ENCODE measurements at places on chromosomes 16 and 17.

DNA sequence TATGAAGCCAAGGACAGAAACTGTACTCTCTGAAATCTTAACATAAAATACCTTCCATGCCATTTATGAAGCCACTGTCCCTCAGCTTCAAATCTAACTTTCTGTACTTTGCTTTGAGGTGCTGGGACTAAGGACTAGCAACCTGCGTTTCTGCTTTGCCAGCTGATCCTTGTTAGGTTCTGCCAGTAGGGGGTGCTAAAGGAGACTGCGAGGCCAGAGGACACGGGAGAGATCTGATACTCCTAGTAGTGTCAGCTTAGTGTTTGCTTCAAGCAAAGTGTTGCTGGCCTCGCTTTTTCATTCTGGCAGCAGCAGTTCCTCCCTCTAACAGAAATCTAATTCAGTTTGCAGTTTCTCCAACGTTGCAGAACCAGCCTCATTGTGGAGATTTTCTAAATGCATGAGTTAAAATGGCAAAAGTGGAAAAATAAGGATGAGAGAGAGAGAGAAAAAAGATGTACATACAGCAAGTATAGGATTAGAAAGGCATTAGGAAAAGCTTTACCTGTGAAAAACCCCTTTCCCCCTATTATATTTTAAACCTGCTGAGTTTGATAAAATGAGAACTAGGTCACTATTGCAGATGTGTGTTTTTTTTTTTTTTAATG lies 297.5 kb downstream of the CA10 start:
- DNase-seq, result peak; percentile 24

DNA sequence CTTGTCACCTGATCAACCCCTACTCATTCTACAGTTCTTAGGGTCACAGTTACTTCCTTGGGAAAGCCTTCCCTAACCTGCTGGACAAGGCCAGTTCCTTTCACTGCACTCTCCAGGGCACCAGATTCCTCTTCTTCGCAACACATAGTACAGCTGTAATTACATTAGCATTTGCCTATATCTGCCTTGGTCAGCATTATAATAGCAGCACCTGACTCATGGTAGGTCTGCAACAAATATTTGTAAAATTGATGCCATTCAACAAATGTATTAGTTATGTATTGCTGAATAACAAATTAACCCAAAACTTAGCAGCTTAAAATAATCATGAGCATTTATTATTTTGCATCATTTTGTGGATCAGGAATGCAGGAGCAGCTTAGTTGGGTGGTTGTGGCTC lies 193.0 kb downstream of the IRX5 start:
- DNase-seq, result no peak

- DNase-seq, result no peak
Observed at GRCh38 chr16:14057878-14058382, 13.2 kb upstream of the MRTFB start.

- no peak for DNase-seq
Observed at GRCh38 chr16:70795296-70795912, 5.6 kb downstream of the VAC14 start.

GRCh38 chr17:42129109-42129837 lies 6.7 kb downstream of the HSPB9 start:
- no peak for DNase-seq

- DNase-seq, result no peak
Observed at GRCh38 chr16:53576210-53576609, 73.2 kb upstream of the AKTIP start.

DNA sequence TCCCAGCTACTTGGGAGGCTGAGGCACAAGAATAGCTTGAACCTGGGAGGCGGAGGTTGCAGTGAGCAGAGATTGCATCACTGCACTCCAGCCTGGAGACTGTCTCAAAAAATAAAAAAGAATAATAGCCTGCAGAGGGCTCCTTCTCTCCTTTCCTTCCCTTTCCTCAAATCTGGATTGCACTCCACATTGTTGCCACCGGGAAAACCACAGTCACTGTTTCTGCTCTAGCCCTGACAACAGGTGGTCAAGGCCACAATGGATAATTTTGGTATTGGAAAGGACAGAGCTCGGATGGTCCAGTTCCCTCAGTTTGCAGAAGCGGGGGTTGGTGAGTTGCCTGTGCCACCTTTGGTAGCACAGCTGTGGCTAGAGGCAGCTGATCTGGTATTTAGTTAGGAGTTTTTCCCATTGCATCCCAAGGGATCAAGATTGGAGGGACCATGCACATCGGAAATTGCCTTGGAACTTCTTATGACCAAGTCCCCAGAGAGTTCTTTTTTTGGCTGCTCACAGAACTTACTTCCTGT lies 44.7 kb upstream of the PRSS54 start:
- DNase-seq, result no peak

GRCh38 chr17:46158323-46159296 lies 34.6 kb downstream of the KANSL1 start:
- DNase-seq, result no peak

- DNase-seq, result no peak
Observed at GRCh38 chr17:65888649-65889048, 303.3 kb downstream of the CEP112 start.

- DNase-seq, result no peak
Observed at GRCh38 chr17:30332057-30332542, 1.8 kb downstream of the TMIGD1 start.

DNA sequence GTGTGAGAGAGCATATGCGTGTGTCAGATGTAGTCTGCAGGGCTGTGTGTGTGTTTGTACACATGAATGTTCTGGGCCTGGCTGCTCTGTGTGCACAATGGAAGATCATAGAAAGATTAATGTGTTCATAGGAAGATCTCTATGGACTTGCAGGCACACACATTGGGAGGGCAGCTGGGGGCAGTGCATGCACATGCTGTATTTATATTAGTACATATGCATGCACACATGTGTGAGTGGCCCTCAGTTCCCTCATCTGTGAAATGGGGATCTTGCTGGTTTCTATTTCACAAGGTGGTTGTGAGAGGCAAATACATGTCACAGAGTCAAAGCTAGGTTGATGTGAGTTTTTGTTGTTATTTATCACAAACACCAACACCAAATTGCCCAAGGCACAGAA lies 2.1 kb downstream of the CA7 start:
- no peak for DNase-seq

- DNase-seq, result no peak
Observed at GRCh38 chr17:73641826-73642600, 2.2 kb downstream of the SDK2 start.

DNA sequence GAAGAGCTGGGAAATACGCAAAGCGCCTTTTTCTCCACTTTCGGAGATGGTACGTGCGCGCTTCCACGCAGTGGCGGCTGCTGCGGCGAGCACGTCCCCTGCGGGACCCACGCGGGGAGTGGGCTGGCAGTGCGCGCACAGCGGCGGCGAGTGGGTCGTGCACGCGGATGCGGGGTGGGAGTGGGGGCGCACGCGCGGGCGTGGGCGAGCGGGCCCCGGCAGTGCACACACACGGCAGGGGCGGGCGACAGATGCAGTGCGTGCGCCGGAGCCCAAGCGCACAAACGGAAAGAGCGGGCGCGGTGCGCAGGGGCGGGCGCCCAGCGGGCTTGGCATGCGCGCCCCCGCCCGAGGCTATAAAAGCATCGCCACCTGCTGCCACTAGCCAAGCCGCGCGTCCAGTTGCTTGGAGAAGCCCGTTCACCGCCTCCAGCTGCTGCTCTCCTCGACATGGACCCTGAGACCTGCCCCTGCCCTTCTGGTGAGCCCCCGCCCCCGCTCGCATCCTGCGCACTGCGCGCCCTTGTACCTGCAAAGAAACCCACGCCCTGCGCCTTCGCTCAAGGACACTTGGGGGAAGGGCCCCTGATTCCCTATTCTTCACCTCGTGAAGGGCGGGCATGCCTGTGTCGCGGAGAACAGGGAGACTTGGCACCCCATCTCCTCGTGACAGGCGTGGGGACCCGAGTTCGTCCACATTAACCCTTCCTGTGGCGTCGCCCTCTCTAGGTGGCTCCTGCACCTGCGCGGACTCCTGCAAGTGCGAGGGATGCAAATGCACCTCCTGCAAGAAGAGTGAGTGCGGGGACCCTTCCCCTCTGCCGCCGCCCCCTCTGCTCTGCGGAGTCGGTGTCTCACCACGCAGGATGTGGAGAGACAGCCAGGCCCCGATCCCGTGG lies at the start of gene MT3:
Gene MT3 (plus strand): TSS at position 388 of the 899 bp plus-strand sequence. CDS start 63 bp downstream, at position 451.
- no peak for DNase-seq
